ENCODE measurements at places on chromosomes 1 and 21.

GRCh38 chr1:114828251-114828650 is 26.4 kb upstream of the SYCP1 start:
- no peak for DNase-seq

- no peak for DNase-seq
Observed at GRCh38 chr21:45998871-45999580, 17.5 kb downstream of the COL6A1 start.

- DNase-seq: no peak
Observed at GRCh38 chr1:111097356-111098099, 42.4 kb downstream of the DRAM2 start.

DNA sequence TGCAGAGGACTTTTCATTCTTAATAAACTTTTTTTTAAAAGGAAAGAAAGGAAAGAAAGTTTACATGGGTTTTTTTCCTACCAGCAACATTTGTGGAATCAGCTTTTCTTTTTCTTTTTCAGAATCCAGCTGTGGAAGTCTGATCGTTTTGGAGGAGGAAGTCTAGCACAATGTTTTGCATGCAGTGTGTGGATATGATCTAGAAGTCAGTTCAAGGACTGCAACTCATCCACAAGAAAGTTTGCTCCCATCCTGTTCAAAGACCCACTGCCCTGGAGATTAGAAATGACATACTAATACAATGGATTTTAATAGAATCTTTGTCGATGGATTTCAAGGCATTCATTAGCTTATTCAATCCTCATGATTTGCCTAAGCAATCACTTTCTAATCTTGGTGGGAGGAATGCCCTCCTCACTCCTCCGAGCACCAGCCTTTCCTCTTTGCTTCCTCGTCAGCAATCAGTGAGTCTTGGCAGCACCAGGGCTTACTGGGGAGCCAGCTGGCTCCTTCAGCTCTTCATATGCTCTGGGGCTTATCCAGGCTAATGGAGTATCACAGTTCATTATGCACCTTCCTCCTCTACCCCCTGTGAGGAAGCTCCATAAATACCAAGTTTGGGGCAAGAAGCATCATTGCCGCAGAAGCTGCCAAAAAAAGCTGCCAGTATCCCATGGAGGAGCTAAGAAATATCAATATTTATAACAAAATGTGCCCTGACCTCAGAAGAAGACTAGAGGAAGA is 392.3 kb upstream of the PKN2 start:
- DNase-seq: no peak

- DNase-seq: no peak
Observed at GRCh38 chr1:89635825-89636815, 3.2 kb downstream of the LRRC8C start.

DNA sequence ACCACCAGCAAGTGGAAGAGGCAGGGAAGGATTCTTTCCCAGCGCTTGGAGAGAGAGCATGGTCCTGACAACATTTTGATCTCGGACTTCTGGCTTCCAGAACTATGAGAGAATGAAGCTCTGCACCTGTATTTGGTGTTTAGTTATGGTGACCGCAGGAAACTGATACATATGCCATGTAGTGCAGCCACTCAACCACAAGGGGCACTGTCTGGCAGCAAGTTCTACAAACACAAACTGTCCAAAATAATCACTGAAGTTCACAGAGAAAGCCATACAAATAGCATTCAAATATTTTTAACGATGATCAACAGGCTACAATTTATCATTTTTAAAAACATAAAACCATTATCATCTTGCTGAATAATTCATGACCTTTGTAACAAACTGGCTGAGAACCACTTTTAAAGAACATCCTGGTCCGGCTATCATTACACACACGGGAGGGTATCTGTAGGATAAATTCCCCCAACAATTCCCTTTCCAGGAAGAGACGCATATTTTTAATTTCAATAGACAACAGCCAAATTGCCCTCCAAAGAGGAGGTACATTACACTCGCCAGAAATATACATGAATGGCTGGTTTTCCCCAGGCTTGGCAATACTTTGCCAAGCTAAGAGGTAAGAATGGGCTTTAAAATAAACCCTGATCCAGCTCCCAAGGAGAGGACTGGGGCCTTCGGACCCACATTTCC is 9.2 kb upstream of the CBR3 start:
- DNase-seq: no peak

GRCh38 chr1:221766210-221766609 is 24.3 kb upstream of the DUSP10 start:
- DNase-seq: no peak

GRCh38 chr1:226370144-226370923 is 37.6 kb downstream of the PARP1 start:
- no peak for DNase-seq

DNA sequence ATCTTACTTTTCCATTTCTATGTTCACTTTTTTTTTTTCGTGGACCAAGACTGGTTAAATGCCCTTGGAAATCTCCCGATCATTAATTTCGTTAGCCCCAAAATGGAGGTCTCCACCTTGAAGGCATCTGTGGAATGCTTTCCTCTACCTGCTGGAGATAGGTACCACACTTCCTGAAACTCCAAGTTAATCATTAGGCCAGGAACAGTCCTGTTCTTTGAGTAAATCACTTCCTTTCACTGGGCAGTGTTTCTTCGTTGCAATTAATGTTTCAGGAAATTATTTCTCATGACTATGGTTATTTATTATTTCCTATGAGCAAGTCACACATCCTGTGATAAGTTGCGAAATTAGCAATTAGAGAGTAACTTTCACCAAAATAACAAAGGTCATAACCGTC is 225.2 kb upstream of the LYPLAL1 start:
- no peak for DNase-seq

DNA sequence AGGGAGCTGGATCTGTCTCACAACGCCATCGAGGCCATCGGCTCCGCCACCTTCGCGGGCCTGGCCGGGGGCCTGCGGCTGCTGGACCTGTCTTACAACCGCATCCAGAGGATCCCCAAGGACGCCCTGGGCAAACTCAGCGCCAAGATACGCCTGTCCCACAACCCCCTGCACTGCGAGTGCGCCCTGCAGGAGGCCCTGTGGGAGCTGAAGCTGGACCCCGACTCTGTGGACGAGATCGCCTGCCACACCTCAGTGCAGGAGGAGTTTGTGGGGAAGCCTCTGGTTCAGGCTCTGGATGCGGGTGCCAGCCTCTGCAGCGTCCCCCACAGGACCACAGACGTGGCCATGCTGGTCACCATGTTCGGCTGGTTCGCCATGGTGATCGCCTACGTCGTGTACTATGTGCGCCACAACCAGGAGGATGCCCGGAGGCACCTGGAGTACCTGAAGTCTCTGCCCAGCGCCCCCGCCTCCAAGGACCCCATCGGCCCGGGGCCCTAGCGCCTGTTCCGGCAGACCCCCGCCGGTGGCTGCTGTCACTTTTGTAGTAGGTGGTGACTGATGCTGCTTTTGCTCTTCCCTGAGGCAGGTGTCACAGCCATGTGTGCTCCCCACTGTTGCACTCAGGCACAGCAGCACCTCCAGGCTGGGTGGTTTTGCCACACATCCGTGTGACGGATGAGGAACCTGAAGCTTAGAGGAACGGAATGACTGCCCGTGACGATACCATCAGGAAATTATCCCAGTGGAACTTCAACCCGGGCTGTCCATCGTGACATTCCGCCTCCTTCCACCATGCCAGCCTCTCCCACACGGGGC is 1.8 kb downstream of the LRRC3 start:
- DNase-seq: no peak

- no peak for DNase-seq
Observed at GRCh38 chr1:235127732-235128455, 743 bp downstream of the TOMM20 start.

- DNase-seq: no peak
Observed at GRCh38 chr21:14949603-14950002, 115.2 kb downstream of the NRIP1 start.

- no peak for DNase-seq
Observed at GRCh38 chr1:164720440-164721227, 161.7 kb downstream of the PBX1 start.

DNA sequence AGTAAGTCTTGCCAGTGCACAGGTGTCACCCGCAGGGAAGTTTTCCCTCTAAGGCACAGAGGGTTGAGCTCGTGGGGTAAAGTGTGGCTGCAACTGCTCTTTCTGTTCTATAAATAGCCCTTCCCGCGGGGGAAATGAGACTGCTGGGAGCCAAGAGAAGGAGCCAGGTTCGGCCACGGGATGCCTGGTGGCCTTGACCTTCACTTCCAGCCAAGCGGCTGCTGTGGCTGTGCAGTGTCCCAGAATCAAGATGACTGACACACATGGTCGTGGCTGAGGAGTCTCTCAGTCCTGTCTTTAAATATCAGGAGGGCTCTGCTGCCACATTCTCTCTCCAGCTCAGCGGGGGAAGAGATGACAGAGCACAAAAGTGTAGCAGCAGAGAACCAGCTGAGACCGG is 154.1 kb upstream of the VAMP3 start:
- no peak for DNase-seq

- DNase-seq: no peak
Observed at GRCh38 chr1:28910379-28911115, 3.8 kb upstream of the EPB41 start.

DNA sequence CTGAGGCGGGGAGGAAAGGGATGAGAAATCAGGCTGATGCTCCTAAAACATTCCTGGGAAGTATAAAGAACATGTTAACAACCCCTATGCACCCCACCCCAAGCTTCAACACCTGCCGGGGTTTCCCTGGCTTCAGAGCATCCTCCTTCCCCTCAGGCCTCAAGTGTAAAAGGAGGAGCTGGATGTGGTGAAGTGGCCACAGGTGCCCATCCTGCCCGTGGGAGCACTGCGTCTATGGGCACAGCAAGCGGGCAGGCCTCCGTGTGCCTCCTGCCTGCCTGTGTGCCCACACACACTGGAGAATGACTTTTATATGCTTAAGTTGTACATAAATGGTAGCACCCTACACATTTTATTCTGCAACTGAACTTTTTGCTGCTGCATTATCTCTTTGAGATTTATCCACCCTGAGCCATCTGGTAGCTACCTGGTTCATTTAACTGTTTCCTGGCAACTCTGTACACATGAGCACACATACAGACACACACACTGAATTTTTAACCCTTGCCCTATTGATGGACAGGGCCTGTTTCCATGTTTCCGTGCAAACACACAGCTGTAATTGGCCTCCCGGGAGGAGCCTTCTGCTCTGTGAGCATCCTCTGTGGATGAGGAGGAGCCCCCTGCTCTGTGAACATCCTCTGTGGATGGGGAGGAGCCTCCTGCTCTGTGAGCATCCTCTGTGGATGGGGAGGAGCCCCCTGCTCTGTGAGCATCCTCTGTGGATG is 13.4 kb upstream of the FTCD start:
- no peak for DNase-seq

- DNase-seq: no peak
Observed at GRCh38 chr1:160117300-160117699, 1.7 kb downstream of the ATP1A2 start.

DNA sequence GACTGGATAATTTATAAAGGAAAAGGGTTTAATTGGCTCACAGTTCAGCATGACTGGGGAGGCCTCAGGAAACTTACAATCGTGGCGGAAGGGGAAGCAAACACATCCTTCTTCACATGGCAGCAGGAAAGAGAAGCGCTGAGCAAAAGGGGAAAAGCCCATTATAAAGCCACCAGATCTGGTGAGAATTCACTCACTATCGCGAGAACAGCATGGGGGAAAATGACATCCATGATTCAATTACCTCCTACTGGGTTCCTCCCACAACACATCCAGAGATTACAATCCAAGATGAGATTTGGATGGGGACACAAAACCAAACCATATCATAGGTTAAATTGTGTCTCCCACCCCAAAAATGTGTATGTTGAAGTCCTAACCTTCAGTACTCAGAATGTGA is 491.7 kb downstream of the SETD4 start:
- DNase-seq: no peak

DNA sequence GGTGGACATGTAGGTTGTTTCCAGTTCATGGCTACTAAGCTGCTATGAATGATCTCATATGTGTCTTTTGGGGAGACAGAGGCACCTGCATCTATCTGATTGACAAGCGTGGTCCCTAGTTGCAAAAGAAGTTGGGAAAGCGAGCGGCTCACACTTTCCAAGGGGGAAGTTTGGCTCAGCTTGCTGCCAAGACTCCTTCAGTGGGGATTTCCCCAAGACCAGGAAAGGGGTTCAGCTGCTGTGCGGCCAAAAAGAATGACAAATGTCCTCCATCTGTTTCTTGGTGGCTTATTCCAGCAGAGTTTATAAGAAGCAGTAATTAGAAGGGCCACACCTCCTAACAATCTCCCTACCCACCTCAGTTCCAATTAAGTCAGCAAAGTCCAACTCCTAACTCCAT is 128.5 kb upstream of the GALNT2 start:
- no peak for DNase-seq

- DNase-seq: no peak
Observed at GRCh38 chr1:28104866-28105467, 16.6 kb upstream of the EYA3 start.

DNA sequence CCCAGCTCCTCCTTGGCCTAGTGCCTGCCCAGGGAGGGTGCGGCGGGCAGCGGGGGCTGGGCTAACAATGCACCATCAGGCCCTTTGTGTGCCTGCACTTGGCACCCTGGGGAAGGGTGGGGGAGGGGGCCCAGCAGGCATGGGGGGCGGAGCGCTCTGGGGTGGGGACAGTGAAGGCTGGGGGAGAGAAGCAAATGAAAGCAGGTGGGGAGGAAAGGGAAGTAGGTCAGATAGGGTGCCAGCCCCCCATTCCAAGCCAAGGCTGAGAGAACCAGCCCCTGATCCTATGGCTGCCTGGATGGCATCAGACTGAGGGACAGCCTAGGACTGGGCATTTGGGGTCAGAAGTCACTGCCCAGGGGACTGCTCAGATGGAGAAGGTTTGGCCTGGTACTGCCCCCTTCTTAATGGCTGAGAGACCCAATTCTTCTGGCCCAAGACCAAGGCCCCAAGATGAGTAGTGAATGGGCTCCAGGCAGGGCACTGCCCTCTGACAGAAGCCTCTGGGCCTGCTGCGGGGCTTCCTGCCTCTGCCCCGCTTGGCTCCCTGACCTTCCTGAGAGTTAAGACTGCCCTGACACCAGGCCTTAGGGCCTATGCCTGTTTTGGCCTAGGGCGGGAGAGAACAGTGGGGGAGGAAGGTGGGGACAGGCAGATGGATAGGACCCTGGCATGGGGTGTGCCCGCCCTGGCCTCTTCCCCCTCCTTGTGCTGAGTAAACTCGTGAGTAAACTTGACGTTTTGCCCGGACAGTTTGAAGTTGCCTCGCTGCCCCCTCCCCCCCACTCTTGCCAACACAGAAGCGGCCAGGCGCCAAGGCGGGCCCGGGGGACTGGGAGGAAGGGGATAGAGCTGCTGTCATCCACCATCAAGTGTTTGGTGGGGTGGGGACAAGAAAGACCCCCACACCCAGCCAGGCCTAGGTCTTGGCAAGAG is 2.7 kb downstream of the ZBTB7B start:
- no peak for DNase-seq

DNA sequence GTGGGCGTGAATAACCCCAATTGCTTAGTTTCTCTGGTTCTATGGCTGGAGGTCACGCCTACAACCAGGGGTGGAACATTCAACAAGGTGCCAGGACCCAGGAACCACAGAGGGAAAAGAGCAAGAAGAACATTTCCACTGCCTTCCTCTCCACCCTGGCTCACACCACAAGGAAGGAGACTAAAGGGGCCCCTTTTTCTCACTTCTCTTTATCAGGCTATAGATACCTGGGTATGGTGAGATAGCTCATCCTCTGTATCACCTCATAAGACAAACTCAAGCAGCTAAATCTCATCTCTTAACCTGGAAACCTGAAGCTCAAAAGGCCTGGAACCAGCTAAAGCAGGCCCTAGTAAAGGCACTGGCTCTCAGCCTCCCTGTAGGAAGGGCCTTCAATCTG is 438.8 kb upstream of the OLFM3 start:
- no peak for DNase-seq

All from 8988T (cell line).